Epithelial cell of alveolus of lung (primary cell): ENCODE measurements at places on chromosomes 12 and 14. TPM values are rescaled to one million over a fixed set of nuclear protein-coding genes. Genes with fewer than 3 reads are reported as not detected.

Gene RPGRIP1
- under 0.01 TPM in 1 of 2 replicates, not detected in the other for total RNA-seq

Gene PAPLN
- 5.7 and 8.0 TPM in 2 replicates for total RNA-seq

Gene OASL
- total RNA-seq, result 0.08 and 1.6 TPM in 2 replicates

Gene PPTC7
- 6.2 and 10.5 TPM in 2 replicates for total RNA-seq

Gene PXMP2
- total RNA-seq, result 27.5 and 38.0 TPM in 2 replicates

Gene KCNMB4
- 1.4 TPM in 2 replicates for total RNA-seq

Gene FITM1
- total RNA-seq, result 0.80 TPM in 1 of 2 replicates, not detected in the other

Gene ARG2
- 0.16 and 2.7 TPM in 2 replicates for total RNA-seq

Gene FGD6
- total RNA-seq, result 4.9 and 7.6 TPM in 2 replicates
